ENCODE measurements at places on chromosomes 1 and 21.
A peak's percentile ranks its signal among the peaks of the same experiment; 100 is the strongest.

GRCh38 chr1:116115476-116116439, 4.6 kb downstream of the MAB21L3 start:
- no peak for DNase-seq

GRCh38 chr1:187009320-187009719, 180.6 kb downstream of the PLA2G4A start:
- DNase-seq = no peak

DNA sequence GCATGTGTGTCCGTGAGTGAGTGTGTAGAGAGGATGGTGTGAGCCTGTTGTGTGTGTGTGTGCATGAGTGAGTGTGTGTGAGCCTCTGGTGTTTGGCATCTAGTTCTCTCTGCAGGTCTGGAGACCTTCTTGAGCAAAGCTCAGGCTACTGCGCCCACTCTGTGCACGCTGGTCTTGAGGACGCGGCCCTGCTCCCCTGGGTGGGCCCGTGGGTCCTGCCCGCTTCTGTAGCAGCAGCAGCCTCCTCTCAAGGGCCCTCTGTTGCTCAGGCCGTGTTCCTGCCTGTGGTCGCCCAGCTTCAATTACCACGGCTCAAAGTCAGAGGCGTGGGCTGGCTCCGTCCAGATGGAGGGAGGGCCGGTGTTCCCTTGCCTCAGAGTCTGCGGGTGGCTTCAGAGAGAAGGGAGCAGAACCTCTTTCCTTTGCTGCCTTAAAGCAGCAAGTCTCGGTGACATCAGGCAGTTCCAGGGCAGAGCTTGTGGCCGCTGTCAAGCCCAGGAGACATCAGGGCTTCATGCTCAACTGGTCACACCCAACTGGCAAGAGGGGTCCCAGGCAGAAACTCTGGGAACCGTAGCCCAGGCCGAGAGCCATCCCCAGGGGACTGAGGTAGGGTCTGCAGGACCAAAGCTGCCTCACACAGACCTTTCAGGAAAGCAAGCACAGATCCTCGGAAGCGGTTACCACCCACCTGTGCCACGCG, 270.6 kb upstream of the VAMP3 start:
- DNase-seq = no peak

DNA sequence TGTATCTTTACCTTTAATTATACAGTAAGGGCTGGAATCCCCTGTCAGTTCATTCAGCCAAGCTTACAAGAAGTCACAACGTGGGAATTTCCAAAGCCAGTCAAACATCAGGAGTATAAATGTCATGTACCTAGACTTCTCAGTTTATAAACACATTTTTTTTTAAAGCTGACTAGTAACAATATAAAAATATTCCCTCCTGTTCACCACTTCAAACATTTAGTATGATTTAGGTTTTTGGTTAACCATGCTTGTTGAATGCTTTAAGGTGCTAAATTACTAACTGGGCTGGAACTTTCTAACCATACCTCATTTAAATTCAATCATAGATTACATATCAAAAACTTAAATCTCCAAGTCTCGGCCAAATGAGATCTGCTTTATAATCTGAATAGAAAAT, 44.0 kb downstream of the JAK1 start:
- DNase-seq = no peak

- DNase-seq = no peak
Measured at GRCh38 chr1:9984253-9984652, 12.8 kb upstream of the RBP7 start.

DNA sequence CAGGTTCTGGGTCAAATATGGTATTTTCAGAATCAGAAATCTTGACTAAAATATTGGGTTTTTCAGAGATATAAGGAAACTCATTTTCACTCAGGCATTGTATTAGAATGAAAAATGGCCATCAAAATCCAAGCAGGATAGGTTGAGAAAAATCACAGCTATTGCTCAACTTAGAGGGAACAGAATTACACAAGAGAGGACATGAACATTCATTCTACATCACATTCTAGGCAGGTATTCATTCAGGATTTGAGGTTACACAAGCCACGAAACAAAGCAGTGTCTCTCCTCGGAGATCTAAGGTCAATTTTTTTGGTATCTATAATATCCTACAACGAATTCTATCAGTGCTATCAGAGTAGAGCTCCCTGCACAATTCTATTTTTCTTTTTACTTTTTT, 163.6 kb upstream of the HP1BP3 start:
- DNase-seq = no peak

DNA sequence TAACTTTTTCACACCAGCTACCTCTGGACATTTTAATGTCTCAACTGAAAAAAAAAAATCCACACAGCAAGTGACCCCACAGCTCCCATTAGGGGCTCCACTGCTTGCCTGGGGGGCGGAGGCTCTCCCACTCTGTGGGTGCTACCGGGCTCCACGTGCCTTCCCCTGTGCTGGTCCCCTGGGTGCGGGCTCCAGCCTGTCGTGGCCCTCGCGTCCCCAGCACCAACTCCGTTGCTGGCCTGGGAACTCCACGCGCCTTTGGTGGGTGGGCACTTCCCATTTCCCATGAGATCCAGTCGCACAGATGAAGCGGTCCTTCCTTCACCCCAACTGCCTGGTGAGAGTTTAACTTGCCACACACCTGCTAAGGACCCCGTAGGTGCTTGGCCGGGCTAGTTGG, 27.1 kb upstream of the GPR153 start:
- no peak for DNase-seq

DNA sequence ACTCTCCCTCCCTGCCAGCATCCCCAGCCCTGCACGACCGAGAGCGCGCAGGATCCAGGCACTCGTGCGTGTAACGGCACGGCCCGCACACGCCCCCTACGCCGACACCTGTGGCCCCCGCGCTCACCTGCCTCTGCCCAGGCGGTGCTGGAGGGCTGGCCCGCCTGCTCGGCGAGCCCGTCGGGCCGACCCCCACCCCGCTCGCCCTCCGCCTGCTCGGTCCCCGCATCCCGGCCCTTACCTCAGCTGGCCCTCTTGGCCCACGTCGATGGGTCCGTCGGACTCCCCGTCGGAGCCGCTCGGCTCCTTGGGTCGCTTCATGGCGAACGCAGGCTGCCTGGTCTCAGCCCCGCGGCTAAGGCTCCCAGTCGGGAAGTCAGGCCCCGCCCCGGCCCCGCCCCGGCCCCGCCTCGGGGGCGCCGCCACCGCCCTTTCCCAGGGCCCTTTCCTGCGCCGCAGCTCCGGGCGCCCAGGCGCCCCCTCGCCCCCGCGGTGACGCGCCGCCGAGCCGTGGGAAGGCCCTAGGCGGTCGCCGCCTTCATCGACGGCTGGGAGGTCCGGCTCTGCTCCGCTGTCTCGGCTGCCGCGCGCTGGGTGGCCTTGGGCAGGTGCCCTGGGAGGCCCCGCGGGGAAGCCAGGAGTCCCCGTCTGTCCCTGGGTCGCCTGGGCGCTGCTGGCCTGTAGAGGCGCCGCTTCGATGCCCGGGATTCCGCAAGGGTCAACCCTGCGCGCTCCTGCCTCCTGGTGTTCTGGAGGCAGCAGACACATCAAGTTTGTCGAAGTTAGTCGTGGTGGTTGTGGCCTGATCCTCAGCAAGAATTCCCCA, at the start of gene HEYL:
TSS of gene HEYL (minus strand) at position 339 of the 826 bp plus-strand sequence. CDS start at position 321, 18 bp downstream.
- peak; percentile 63 for DNase-seq

GRCh38 chr1:25744140-25744581, 55.8 kb upstream of the SELENON start:
- peak; percentile 60 for DNase-seq

- DNase-seq = no peak
Measured at GRCh38 chr1:109984190-109984455, 442 bp upstream of the AHCYL1 start.

- no peak for DNase-seq
Measured at GRCh38 chr1:174884038-174884437, 115.7 kb upstream of the CACYBP start.

DNA sequence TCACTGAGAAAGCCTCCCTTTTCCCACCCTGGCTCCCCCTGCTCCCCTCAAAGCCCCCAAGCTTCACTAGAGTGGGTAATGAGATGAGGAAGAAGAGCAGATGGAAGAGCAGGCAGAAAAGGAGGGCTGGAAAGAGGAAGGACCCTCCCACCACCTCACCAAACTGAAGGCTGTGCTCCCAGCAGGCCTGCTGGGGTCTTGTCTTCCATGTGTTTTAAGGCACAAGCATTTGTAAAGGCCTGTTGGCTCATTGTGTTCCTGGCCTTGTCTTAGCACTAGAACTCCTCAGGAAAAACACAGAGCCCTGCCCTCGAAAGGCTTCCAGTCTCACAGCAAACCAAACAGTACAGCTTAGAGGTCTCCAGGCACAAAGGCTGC, 51.5 kb downstream of the TOMM20 start:
- DNase-seq = no peak

DNA sequence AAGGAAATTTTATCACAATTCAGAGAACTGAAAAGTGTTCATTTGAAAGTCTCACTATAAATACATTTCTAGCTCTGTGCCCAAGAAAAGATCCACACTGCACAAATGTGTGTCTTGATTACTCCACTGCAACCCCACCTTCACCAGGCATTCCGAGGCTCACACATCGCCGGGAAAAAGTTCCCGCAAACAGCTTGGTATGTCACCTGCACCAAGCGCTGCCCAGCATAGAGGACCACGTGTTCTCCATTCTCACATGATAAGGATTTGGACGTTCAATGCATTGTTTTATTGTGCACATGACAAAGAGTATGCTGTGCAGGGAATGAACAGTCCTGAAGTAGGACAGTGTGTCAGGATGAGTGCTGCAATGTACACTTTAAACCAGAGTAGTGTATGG, 70.1 kb downstream of the ERG start:
- DNase-seq = no peak

GRCh38 chr1:208604295-208604694, 360.1 kb upstream of the PLXNA2 start:
- no peak for DNase-seq

DNA sequence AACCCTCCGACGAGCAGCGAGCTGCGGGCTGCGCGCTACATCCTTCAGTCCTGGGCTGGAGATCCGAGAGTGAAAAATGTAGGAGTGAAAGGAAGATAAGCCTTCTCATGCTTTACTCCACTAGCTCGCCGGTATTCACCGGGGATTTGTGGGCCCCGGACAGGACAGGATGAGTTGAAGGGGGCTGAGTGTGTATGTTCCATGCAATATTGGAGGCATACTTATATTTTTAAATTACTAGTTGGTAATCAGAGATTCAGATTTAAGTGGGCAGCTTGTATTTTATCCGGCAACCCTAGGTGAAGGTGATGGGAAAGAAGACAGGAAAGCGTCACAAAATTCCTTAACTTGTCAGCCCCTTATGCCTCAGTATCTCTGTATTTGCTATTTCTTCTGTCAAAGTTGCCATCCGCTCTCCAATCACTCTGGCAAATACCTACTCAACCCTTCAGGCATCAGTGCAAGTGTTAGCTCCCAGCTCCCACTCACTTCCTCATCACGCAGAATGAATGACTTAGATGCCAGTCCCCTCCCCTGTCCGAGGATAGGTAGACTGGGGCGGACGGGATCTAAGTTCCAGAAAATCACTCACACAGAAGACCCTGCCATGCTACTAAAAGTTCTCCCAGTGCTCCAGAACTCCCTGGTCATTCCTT, 503 bp upstream of the PIGM start:
- peak; percentile 13 for DNase-seq

DNA sequence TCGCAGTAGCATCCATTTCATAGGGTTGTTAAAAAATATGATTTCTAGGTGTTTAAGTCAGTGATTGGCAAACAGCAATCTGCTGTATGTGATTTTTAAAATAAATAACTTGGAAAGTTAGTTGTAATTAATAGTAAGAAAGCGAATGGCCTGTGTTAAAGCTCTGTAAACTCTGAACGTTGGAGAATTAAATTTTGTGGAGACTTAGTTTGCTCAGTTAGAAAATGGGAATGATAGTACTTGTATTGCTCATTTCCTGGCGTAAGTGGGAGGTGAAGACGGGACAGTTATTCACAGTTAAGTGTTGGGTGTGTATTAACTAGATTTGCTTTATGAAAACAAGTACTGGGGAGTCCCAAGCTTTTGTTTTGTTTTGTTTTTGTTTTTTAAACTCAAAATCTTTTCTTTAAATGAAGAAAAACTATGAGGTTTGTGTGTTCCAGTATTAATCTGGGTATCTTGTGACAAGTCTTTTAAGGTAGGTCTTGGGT, 995 bp downstream of the CACYBP start:
- no peak for DNase-seq

GRCh38 chr21:27631471-27631870, 664.6 kb upstream of the ADAMTS5 start:
- no peak for DNase-seq

DNA sequence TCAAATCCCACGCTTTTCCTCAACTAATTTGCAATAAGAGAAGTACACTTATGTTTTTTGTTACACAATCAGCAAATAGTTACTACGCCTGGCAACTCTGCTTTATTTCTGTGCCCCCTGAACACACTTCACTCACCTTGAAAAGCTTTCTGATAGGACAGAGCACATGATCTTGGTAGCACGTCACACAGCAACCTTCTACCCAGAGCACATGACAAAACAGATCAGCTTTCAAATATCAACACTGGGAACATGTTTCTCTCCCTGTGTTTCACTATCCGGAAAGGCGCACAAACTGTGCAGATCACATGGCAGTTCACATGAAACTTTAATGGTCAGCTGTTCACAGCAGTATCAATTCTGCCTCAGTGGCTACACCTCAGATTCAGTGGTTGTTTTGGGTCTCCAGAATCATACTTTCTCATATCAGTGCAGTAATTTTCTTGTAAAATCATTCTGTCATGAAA, 2.2 kb downstream of the SLC19A2 start:
- DNase-seq = peak; percentile 28

DNA sequence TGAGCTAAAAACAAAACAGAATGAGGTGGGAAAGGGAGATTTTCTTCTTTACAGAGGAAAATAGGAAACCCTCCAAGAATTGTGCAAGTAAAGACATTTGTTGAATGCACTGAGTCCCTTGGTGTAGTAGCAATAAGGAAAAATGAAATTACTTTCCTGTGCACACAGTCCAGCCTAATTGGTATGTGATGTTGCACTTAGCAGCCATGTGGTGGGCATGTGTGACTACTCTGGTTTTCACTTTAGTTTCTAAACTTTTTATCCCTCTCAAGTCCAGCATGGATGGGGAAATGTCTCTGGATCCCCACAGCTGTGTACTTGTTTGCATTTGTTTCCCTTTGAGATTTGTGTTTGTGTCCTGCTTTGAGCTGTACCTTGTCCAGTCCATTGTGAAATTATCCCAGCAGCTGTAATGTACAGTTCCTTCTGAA, 7.1 kb upstream of the AGO3 start:
- DNase-seq = no peak

- DNase-seq = peak; percentile 71
Measured at GRCh38 chr1:41241354-41241748, 755 bp downstream of the SCMH1 start.

GRCh38 chr1:170735366-170736263, 71.7 kb downstream of the PRRX1 start:
- no peak for DNase-seq
